ENCODE measurements at places on chromosomes 1 and 21. TPM values are rescaled to one million over a fixed set of nuclear protein-coding genes. Genes with fewer than 3 reads are reported as not detected.

The DNASE2B gene
- not detected for total RNA-seq

The RYR2 gene
- not detected for total RNA-seq

The NFASC gene
- 0.70 TPM for total RNA-seq

The MSH4 gene
- 0.54 TPM for total RNA-seq

The FCRLB gene
- total RNA-seq: not detected

The LIN28A gene
- not detected for total RNA-seq

The LORICRIN gene
- total RNA-seq: not detected

The OR14A2 gene
- not detected for total RNA-seq

All from activated T-helper 1 cell treated with anti-CD3 and anti-CD28 coated beads, Interleukin-12 subunit alpha, Interleukin-12 subunit beta, Interleukin-2, Interleukin-4 antibody, amounts not matched to agents 30 ng/mL and 10 ng/mL and 1 ng/mL, durations not matched to agents 14 hours and 24 hours and 36 hours (primary cell).